ENCODE measurements at places on chromosomes 7 and 10. TPM values are rescaled to one million over a fixed set of nuclear protein-coding genes. Genes with fewer than 3 reads are reported as not detected.

The OR2A7 gene
- total RNA-seq: 3.9 TPM

The EIF3A gene
- 176 TPM for total RNA-seq

The PAX4 gene
- total RNA-seq: not detected

The STAG3 gene
- 21.7 TPM for total RNA-seq

The PTCD1 gene
- 9.4 TPM for total RNA-seq

The IFIT1B gene
- not detected for total RNA-seq

The URGCP gene
- 22.6 TPM for total RNA-seq

All from T-helper 2 cell treated with Interferon-gamma antibody and Interleukin-4, amounts not matched to agents 100 ng/mL and 5 ng/mL, for 36 hours (primary cell).